ENCODE measurements at places on chromosomes 2 and 18.

DNA sequence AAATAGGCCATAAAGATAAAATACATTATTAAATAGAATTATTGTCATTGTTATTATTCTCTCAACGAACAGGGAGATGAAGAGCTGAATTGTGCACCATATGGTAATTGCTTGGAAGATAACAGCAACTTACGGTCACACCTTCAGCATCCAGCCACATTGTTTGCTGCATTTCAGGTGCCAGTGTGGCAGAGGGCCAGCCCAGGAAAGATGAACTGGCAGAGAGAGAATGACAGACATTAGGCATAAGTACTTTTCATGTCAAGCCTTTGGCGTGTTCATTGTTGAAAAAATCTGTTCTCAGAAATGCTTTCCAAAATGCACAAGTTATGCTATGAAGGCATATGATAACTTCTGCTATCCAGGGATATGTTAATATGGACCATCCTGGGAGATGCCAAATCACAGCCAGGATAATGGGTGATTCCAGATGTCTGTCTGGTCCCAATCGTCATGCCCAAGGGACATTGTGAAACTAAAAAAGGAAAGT, 748.6 kb upstream of the PIK3C3 start:
- no peak for DNase-seq

DNA sequence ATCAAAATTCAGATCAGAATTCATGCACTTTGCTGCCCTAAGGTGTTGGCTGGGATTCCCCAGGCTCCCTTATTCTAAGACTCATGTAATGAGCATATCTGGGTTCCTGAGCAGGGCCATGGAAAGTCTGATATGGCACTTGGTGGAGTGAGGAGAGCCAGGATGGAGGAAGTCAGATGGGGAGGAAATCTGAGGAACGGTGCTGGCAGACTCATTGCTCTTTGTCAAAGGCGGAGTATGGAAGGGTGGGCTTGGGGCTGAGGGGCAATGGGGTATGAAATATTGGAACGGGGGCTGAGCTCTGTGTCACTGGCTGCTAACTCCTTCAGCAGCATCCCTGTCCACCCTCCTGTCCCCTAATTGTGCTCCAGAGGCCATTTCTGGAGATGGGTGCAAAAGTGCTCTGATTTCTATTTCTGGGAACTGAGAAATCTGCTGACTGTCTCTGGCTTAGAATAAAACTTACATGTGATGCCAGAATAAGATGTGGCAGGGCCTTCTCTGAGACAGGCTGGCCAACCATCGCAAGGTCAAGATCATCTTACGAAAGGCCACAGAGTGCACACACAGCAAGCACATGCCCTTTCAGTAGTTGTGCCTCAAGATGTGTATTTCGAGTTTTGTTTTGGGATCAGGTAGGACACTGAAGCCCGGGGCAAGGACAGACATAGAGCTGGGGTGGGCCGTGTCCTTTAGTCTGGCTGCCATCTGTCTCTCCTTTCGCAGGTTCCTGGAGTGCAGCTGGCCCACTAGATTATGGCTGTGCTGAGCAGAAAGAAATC, 480.0 kb upstream of the HS6ST1 start:
- no peak for DNase-seq

GRCh38 chr2:64922482-64923384, 66.5 kb upstream of the SLC1A4 start:
- no peak for DNase-seq

DNA sequence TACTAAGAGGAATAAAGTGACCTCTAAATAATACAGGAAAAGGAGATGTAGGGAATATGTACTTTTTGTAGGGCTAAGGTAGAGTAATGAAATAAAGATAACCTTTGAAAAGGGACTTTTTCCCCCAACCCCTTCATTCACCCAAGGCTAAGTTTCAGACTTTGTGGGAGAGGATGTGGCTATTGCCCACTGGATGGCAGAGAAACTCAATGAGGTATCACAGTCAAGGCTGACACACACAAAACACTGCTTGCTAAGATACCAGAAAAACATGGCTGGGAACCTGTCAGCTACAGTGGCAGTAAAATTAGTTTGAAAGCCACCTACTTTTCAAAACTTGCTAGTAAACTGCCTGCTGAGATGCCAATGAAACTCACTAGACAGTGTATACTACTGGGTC, 158.8 kb upstream of the WDSUB1 start:
- no peak for DNase-seq

- no peak for DNase-seq
These were observed 2.8 kb downstream of the CIDEA start for GRCh38 chr18:12256951-12257350.

GRCh38 chr18:42011053-42011452, 56.0 kb downstream of the PIK3C3 start:
- DNase-seq = no peak

GRCh38 chr2:159164457-159164911, 122.0 kb downstream of the WDSUB1 start:
- no peak for DNase-seq

- DNase-seq = no peak
These were observed 416.0 kb upstream of the HS6ST1 start for GRCh38 chr2:128734521-128735295.

GRCh38 chr2:158125756-158126498, 24.3 kb downstream of the UPP2 start:
- no peak for DNase-seq

DNA sequence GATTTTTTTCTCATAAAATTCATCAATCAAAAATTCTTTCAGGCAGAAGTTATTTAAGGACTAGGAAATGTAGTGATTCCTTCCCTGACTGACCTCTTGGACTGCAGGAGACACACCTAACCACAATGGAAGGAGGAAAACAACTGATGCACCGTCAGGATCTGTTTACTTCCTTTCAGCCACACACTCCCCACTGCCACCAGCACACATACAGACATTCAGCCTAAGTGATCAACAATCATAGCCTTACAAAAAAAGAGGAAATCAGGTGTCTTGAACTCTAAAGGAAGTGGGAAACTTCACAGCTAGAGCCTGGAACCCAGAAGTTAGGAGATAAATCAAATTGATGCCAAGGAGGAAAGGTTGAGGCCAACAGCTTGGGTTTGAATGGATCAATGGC, 213.5 kb upstream of the ACVR2A start:
- no peak for DNase-seq

DNA sequence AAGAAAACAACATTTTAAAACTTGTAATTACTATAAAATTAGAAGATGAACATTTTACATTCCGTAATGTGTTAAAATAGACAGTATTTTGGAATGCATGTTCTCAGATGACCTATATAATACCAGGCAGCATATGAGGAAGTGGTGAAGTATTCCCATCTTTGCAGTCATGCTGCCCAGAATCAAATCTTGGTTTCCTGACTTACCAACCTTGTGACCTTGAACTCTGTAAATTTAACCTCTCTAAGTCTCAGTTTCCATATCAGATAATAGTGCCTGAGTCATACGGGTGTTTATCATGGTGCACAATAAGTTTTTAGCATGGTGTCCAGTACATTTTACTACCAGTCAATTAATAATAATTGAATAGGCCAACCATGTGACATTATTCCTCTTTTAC, 7.3 kb upstream of the GALM start:
- DNase-seq = no peak

DNA sequence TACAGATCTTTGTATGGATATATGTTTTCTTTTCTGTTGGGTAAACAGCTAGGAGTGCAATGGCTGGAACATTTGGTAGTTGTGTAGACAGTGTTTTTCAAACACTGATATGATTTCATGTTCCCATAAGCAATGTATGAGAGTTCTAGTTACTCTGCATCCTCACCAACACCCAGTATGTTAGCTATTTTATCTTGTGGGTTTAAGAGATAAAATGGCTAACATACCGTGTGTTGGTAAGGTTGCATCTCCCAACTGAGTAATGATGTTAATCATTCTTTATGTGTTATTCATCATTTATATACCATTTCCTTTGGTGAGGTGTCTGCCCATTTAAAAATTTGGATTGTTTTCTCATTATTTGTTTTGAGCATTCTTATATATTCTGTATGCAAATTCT, 65.7 kb downstream of the LYPD6B start:
- no peak for DNase-seq

DNA sequence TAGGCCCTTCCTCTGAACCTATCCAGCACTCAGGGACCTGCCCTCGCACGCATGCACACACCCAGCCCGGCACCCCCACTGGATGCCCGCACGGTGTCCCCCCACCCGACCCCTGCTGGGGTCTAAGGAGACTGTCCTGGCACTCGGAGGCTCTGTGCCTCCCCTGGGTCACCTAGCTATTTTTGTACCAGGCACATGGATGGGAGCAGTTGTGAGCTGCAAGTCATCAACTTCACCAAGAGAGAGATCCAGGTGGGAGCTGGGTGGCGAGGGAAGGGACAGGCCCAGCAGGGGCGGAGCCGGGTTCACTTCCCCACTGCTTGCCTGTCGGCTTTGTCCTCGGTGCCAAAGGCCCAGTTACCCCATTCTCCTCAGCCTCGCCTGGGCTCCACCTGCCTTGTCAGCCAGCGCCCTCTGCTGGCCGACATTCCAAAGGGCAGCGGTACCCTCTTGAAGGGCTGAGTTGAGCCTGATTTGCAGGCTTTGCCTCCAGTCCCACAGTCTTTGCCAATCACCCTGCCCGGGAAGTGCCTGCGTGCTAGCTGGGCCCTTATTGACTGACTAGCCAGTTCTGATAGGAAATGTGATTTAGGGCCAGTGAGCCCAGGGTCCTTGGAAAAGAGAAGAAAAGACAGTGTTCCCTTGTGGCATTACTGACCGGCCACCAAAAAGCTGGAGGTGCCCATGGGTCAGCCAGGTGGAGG, 5.8 kb downstream of the NT5DC4 start:
- DNase-seq = peak; percentile 89

GRCh38 chr2:105747254-105747894, 2.7 kb downstream of the NCK2 start:
- DNase-seq = peak; percentile 57

- DNase-seq = no peak
These were observed 15.4 kb downstream of the NPPC start for GRCh38 chr2:231910771-231911170.

DNA sequence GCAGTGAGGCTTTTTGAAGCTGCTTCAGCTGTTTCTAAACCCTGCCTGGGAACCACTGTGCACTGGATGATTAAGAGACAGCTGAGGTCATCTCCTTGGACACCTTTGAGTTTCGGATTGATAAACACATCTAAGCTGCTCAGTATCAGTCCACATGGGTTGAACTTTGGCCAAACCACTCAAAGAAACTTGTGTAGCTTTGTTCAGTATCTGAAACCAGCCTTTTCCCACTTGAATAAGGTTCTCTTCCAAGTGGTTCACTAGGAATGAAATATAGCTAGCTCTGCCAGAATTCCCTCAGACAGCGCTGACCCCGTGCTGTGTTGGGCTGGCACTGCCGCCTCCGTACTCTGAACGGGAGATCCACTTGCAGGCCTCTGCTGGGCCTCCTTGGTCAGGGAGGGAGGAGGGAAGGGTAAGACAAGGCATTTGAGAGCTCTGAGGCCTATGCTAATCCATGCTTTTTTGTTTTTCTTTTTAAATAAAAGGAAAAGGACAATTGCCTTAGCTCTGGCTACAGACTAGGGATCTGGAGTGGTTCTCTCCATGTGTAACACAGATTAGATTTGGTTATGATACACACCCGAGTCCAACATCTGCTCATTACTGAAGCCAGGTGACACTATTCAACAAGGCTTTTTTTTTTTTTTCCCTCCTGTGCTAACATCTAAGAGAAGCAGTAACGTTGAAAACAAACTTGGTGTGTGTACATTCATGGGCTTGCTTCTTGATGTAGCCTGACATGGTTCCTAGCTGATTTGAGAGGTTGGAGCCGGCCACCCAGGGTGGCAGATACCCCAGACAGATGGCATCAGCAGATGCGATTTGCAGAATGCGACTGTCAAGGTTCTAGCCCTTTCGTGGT, 67.7 kb downstream of the NCK2 start:
- no peak for DNase-seq

DNA sequence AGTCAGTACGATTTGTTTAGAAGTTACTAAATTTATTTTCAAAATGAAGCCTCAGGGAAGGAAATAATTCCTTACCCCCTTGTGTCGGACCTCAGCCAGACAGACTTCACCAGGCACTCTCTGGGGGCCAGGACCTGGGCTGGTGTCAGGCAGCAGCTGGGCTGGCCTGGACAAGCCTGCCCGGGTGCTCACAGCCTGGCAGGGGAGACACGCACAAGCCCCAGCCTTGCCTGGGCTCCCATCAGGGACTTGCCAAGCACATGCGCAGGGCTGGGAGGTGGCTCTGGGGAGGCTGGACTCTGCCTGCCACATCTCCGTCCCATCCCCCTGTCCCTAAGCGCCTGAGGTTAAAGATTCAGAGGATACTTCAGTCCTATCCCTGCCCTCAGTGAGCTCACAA, 56.8 kb upstream of the HS6ST1 start:
- no peak for DNase-seq

DNA sequence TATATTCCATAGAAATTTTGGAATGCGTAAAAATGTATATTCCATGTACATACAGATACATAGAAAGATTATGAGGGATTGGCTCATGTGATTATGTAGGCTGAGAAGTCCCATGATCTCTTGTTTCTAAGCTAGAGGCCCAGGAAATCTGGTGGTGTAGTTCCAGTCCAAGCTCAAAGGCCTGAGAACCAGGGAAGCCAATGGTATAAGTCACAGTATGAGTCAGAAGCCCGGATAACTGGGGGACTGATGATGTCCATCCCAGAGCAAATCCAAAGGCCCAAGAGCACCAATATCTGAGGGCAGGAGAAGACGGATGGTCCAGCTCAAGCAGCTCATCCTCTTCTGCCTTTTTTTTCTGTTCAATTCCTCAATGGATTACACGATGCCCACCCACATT, 385.0 kb upstream of the KLHL29 start:
- no peak for DNase-seq

- no peak for DNase-seq
These were observed 10.9 kb downstream of the IGFBP2 start for GRCh38 chr2:216643986-216644659.

DNA sequence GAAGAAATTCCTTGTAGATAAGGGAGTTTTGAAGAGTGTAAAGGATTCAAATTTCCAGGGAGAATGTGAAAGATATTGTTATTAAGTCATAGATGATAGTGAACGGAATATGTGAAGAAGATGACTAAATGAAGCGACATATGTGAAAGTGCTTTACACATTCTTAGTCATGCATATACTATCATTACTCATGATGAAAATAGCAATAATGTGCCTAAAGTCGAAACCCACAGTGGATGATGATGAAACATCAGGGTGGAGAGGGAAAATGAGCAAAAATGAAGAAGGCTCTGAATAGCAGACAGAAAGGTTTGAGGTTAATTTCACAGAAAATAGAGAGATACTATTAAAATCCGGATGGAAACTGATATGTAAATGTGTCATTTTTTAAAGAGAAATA, 1237.1 kb downstream of the LRP1B start:
- no peak for DNase-seq

DNA sequence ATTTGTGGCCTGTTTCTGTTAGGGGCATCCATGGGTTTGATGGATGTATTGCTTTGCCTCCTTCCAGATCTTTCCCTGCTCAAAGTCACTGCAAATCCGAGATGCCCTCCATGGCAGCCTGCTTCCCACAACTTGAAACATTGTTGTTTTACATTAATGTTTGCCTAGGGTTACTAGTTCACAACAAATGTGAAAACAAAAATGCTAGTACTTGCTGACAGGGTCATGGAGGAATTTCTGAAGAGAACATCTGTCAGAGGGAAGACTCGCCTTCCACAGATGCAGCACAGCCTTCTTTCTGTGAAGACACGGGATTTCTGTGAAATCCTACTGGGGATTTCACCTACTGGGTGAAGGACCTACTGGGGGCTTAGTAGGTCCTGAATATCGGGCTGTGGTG, 260.0 kb upstream of the FN1 start:
- DNase-seq = no peak

- no peak for DNase-seq
These were observed 426.0 kb downstream of the CDH2 start for GRCh38 chr18:27750923-27751322.

- DNase-seq = peak; percentile 48
These were observed 7.6 kb upstream of the TNS1 start for GRCh38 chr2:218010140-218010983.

Measured in naive thymus-derived CD4-positive, alpha-beta T cell (primary cell).